SK-N-MC (cell line): ENCODE measurements at places on chromosomes 6 and 20.

DNA sequence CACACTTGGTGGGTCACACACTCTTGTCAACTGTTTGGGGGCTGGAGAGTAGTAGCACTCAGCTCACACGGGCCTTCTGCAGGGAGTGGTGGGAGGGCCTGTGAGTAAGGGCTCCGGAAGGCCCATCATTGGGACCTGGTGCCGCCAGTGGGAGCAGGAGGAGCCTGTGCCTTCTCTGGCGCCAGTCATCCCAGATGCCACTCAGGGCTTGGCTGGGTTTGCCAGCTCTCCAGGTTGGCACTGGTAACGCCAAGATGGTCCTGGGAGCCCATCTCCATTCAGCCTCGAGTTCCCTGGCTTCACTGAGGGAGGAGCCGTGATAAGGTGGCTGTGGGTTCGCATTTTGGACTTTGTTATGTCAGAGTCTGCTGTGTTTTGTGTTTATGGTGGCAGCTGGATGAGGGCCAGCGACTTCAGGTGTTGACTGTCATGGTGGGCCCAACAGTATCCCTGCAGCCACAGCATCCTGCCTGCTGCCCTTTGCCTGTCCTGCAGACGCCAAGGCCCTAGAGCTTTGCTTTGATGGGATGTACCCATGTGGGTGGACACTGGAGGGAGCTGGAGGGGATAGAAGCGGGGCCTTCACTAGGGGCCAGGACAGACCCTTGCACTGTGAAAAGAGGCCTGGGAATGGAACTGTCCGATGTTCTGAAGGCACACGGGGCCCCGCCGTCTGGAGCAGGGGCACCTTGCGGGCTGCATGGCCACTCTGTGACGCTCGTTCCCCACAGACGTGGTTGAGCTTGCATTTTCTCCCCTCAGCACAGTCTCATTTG, 13.3 kb upstream of the DNAJC5 start:
- no peak for DNase-seq

DNA sequence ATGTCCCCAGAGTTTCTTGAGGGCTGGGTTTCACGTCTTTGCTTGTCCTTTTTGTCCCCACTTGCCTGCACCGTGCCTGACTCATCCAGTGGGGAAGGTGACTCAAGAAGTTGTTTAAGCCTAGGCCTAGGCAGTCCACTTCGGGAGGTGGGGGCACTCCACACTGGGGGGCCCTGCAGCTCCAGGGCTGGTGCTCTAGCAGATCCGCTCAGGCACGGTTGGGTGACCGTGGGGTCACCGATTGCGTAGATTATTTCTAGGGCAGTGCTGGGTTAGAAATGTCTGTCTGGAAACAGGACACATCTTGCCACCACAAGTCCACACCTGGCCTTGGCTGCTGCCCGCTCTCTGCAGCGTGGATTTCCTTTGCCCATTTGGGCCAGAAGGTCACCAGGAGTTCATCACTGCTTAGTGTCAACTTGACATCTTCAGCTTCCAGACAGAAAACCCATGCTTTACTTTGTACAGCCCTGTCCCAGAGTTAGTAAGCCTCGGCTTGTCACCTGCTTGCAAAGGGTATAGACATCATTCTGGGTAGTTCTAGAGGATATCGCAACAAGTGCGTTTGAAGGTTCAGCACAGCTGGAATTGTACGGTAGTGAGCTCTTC, 13.6 kb upstream of the C20orf144 start:
- no peak for DNase-seq

DNA sequence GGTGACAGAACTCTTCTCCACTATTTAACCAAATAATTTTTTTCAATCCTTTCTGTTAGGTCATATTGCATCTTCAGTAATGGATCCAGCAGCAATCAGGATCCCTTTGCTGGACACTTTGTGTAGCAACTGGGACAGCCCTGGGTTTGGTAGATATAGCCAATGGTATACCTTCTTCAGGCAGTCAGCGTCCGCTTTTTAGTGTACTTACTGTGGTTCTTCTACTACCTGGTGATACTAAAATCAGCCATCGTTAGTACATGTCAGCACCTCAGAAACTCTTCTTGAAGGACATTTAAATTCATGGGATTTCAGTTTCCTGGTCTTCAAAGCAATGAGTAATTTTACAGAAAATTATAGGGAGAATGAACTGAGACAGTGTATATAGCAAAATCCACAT, 93.5 kb downstream of the ADGRG6 start:
- DNase-seq, result no peak

GRCh38 chr20:62059401-62059800, 6.3 kb downstream of the TAF4 start:
- no peak for DNase-seq

- no peak for DNase-seq
These were observed 61.4 kb downstream of the PHF20 start for GRCh38 chr20:35833241-35833640.

GRCh38 chr6:112660626-112661025, 313.5 kb downstream of the RFPL4B start:
- DNase-seq, result no peak

DNA sequence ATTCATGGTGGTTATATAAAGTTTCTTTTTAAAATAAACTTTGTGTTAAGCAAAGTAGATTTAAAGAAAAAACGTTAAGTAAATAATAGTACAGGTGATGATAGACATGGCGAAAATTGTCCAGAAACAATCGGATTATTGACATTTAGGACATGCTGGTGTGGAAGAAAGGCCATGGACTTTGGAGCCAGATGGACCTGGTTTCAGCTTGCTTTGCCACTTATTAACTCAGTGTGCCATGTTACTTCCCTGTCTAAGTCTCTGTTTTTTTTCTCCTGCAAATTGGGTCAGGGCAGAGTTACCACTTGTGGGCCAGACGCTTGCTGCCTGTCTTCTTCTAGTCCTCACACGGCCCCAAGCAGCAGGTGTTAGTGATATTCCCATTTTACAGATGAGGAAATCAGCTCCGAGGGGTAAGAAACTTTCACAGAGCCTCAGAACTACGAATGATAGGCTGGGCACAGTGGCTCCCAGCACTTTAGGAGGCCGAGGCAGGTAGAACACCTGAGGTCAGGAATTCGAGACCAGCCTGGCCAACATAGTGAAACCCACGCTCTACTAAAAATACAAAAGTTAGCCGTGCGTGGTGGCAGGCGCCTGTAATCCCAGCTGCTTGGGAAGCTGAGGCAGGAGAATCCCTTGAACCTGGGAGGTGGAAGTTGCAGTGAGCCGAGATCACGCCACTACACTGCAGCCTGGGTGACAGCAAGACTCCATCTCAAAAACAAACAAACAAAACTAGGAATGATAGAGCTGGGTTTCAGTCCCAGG, 12.4 kb downstream of the KIF3B start:
- no peak for DNase-seq

GRCh38 chr20:63312690-63313348, 19.8 kb downstream of the COL20A1 start:
- DNase-seq, result no peak

DNA sequence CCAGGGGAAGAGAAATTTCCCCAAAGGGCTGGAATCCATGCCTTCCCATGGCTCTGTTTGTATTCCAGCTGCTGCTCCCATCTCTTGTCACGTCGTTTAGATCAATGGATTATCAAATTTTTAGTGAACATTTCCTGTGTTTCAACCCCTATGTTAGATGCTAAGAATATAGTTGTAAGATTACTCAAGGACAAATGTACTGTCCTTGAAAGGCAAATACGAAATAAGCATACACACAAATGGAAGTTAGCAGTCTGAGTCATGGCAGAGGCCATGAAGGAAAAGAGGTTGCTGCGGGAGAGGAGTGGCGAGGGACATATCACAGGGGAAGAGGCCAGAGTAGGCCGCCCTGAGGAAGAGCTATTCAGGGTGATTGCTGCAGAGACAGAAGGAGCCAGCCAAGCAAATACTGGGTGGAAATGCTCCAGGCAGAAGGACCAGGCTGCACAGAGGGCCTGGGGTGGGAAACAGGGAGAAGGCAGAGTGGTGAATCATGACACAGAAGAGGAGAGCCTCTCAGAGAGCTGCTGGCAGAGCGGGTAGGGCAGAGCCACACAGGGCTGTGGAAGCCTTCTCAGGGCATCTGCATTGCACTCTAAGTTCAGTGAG, 219.2 kb upstream of the LRFN2 start:
- no peak for DNase-seq

DNA sequence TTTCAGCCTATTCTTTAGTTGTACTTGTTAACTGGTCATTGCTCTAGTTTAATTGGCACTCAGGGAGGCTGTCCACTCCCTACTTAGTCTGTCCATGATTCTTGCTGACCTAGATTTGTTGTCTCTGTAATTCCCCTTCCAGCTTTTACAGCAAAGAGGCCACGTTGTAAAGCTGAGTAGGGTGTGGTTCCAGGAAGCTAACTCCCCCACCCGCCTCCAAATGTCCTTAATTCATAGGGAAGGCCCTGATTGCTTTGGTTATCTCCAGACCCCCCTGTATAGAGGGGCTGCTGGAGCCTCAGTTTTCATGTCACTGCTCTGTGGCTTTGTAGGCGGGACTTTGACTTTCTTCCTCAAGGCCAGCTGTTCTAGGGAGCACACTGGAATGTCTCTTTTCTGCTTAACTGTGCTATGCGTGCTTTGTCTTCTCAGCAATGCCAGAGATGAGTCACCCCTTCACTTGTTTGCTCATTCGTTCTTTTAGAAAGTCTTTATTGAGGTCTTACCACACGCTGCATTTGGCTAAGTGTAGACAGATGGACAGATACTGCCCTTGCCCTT, 175.1 kb upstream of the JAG1 start:
- DNase-seq, result no peak

DNA sequence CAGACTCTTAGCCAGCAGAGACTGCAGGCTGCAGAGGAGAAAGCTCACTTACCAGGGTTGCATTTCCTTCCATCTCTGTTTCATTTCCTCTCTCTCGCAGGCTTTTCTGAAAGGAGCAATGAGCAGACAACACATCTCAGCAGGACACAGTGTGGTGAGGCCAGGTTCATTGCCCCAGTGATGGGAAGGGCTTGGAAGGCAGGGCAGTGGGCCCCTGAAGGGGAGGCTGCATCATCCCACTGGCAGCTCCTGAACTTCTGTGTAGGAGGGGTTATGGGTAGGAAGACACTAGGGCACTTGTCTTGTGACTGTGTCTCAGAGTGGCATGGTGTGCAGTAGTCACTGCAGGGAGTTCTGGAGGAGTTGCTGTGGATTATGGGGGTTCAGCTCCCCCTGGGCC, 246.8 kb downstream of the QKI start:
- DNase-seq, result no peak

GRCh38 chr6:115001731-115002350, 659.0 kb upstream of the HS3ST5 start:
- DNase-seq, result no peak

GRCh38 chr6:77482981-77483380, 19.7 kb upstream of the HTR1B start:
- DNase-seq, result no peak

DNA sequence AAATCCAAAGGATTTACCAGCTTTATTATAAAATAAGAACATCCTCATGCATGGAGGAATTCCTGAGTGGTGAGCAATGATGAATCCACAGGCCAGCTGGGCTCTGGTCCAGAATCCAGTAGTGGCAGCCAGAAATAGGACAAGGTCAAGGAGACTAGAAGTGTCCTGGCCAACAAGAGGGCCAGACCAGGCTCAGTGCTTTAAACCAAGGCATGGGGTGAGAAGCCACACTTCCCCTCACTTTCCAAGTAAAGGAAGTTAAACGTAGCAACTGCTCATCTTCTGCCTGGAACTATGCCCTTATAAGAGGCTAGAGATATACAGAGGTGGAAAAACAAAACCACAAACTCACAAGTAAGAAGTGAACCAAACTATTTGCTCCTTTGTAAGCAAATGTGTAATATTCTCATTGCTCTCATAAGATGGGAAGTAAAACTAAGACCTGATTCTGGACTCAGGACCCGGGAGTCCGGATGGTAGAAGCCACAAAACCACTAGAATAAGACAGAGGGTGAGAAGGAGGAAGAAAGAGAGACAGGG, 253.2 kb downstream of the UST start:
- DNase-seq, result no peak
